Right cardiac atrium (tissue), 5 donors: ENCODE measurements at places on chromosomes 5 and 9. TPM values are rescaled to one million over a fixed set of nuclear protein-coding genes. Genes with fewer than 3 reads are reported as not detected.

EIF4EBP3 gene
- 24.6 TPM for polyA plus RNA-seq

DNA sequence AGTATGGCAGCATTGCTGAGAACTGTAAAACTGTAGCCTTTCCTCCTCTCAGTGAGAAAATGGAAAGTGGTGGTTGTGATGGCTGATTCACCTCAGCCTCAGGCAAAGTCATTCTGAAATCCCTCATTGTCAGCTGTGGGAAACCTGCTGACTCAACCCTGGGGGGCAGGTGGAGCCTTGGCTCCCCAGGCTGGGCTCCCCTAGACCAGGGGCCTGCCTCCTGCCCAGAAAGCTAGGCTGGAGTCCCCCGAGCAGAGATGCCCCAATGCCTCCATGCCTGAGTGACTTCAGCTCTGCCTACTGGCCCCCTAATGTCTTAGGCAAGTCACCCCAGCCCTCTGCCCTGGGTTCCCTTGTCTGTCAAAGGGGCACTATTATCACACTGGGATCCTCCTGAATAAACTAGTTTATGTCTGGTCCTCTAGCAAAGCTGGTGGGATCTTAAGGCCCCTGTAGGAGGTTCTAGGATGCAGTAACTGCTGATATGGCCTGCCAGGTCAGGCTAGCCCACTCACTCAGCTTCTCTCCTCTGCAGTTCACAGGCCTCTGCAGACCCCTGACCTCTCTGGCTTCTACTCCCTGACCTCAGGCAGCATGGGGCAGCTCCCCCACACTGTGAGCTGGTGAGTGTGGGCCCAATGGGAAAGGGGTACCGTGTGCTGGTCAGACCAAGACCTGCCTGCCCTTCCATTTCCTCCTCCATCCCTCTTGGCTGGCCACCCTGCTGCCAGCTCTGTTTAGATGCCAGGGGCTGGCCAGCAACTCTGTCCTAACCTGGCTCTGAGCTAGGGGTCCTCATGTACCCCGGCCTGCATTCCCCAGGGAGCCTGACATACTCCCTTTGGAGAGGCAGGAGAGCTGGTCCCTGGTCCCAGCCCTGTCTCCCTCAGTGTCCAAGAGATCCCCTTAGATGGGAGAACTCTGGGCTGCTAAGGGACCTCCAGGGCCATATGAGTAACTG, 24.2 kb downstream of the TCF7 start:
- DNase-seq, result peak; percentile 24

GRCh38 chr5:102529447-102529846, 30.6 kb upstream of the SLCO6A1 start:
- DNase-seq, result no peak

GRCh38 chr9:76866689-76867088, 39.2 kb downstream of the PRUNE2 start:
- DNase-seq, result no peak

DNA sequence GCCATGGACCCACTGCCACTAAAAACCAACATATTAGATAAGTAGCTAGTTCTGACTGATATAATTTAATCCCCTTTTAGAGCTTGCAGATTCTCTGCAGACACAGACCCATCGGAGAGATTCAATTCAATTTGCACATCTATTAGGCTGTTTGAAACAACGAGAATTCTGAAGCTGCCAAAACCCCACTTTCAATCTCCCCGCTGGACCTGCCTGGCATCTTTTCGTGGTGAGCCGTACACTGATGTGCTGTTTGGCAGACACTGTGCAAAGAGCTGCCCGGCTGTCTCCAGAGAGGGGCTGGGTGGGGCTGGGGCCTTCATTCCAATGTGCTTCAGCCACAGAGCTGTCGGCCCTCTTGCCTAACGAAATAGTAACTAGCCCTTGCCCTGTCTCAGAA, 42.1 kb upstream of the FAM240B start:
- peak; percentile 41 for DNase-seq

PDLIM4 gene
- polyA plus RNA-seq, result 35.0 TPM

GRCh38 chr5:107248066-107248695, 422.6 kb downstream of the EFNA5 start:
- peak; percentile 56 for DNase-seq

CA9 gene
- 1.4 TPM for polyA plus RNA-seq

DNA sequence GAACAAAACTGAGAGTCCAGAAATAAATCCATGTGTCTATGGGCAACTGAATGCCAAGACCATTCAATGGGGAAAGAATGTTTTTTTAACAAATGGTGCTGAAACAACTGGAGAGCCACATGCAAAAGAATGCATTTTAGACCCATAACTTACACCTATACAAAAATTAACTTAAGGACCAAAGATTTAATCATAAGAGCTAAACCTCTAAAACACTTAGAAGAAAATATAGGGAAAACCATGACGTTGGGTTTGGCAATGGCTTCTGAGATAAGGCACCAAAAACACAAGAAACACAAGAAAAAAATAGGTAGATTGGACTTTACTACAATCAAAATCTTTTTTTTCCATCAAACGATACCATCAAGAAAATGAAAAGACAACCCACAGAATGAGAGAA, 48.4 kb upstream of the ANKRD33B start:
- DNase-seq, result no peak

SOX30 gene
- polyA plus RNA-seq, result 0.41 TPM
